HT1080 (cell line): ENCODE measurements at places on chromosomes 11 and 22.

DNA sequence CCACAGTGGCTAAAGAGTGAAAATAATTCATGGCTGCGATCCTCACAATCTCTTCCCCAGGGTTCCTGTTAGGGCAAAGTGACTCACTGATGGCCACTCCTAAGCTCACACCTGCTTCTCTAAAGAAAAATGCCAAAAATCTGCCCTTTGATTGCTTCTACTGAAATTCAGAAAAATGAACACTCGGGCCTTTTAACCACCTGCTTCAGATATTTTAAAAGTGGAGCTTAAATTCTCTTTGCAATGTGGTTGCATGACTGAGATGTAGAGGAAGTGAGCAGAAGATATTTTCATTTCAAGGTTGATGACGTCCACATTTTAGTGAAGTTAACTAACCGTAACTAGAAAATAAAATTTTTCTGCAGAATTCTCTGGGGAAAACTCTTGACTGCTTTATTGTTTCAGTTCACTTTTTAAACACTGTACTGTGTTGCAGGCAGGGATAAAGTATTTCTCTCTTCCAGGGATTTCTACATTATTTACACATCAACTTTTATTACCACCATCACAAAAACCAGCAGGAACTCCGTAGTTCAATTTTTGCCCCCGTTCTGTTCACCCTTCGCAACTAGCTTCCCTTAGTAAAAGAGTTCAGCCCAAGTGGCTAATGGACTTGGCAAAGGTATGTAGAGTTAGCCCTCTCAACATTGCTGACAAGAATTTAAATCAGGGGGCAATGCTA lies 8.5 kb downstream of the RAB30 start:
- DNase-seq, result peak; percentile 29

DNA sequence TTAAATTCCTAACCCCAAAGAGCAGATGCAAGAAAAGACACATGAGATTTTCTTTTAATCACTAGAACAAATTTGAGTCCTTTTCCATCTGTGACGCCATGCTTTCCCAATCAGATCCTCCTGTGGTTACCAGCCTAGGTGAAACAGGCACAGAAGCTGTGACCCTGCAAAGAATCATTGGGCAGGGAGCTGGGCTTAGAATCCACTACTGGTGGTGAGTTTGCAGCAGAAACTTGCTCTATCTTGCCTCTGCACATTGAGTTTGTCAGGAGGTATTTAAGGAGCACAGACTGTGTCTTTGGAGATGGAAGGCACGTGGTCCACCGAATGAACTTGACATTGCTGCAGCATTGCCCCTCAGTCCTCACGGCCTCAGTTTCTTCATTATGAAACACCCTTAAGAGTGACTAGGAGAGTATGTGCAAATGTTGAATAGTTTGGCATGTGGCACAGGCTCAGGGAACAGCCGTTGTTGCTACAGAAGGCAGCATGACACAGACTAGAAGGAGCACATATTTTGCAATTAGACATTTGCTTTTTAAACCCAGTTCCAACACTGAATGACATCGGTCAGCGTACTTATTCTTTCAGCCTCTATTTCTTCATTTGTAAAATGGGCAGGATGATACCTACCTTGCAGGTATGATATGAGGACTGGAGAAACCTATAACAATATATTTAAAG lies 127.6 kb downstream of the DBX1 start:
- DNase-seq, result no peak

DNA sequence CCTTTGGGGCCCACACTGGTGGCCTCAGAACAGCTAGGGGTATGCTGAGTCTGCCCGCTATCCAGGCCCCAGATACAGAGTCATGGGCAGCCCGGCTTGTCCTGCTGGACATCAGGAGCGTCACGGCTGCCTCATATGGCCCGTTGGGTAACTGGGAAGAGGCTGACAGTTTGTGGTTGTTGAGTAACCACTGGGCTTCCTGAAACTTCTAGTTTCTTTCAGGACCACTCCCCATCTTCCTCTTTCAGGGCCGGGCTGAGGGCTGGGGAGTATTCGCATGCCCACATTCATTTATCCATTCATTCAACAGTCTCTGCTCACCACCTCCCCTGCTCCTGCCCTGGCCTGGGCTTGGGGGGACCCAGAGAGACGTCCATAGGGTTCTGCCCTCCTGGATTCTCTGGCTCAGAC lies 13.4 kb upstream of the P2RY2 start:
- no peak for DNase-seq

GRCh38 chr11:115272925-115273324 lies 231.3 kb downstream of the CADM1 start:
- DNase-seq, result no peak

DNA sequence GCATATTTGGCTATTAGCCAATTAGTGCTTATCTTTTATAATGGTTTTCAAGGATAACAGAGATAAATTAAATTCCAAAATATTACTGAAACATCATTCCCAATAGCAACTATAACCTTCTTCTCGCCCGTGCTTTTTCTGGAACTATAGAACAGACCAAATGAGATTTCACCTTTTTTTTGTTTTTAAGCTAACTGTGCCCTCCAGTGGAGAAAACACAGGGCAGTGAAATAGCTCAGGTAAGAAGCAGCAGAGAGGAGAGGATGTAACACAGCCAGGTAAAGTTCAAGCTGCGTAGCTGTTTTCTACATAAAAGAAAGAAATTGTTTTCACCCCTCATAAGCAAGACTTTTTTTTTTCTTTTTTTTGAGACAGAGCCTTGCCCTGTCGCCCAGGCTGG lies 28.2 kb downstream of the HSD17B12 start:
- no peak for DNase-seq

GRCh38 chr11:72586321-72587090 lies 87.7 kb downstream of the PDE2A start:
- DNase-seq, result no peak

- no peak for DNase-seq
Observed at GRCh38 chr11:8794126-8794525, 111.5 kb downstream of the RPL27A start.

GRCh38 chr11:108929241-108929640 lies 264.4 kb downstream of the DDX10 start:
- DNase-seq, result peak; percentile 83

DNA sequence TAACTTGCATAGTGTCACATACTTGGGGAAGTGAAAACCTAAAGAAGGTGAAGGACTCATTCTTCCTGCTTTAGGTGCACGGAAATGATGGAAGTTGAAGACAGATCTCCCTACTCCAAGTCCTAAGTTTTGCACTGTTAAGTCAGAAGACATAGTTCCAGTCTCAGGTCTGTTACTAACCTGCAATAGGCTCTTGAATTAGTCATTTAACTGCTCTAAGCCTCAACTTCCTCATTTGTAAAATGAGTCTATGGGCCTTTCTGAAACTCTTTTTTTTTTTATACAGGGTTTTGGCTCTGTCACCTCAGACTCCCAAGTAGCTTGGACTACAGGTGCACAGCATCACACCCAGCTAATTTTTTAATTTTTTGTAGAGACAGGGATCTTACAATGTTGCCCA lies 30.8 kb upstream of the POU2AF1 start:
- no peak for DNase-seq

DNA sequence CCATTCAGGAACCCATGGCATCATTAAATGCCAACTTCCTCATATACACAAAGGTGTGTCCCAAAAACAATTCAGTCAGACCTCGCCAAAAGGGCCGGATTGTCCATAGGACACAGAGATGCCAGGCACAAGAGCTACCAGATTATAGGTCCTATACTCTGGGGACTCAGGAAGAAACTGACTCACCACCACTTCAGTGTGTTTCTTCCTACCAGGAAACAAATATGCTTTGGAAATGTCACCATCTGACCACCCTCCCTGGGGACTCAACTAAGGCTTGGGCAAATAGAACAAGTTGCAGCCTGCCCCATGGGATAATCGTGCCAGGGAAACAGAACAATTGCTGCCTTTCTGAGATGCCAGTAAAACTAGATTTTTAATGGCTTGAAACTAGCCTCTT lies 11.7 kb downstream of the POU2AF3 start:
- DNase-seq, result no peak

GRCh38 chr11:27020751-27021150 lies 19.9 kb upstream of the BBOX1 start:
- no peak for DNase-seq

DNA sequence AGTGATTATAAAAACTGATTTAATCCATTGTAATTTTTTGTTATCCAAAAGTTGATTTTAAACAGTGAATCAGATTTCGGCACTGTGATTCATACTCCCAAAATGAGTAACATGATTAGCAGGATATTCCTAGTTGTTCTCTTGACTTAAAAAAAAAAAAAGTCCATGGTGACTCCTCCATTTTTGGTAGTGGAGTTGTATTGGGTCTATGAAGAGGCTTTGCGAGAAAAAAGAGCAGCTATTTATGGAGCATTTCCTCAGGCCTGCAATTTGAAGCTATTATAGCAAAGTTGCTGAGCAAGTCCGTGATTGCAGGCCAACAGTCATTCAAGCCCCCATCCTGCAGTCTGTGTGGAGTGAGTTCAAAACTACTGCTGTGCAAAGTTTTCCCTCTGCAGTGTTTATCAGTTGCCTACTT lies 28.8 kb downstream of the YAP1 start:
- DNase-seq, result peak; percentile 91

GRCh38 chr11:2776351-2777061 lies 76.7 kb upstream of the KCNQ1OT1 start:
- no peak for DNase-seq

- DNase-seq, result no peak
Observed at GRCh38 chr11:134702827-134703226, 290.8 kb upstream of the B3GAT1 start.

- peak; percentile 72 for DNase-seq
Observed at GRCh38 chr11:12377106-12377823, at the start of gene PARVA. Gene PARVA, plus strand, starts transcription at chr11:12377571. Its CDS starts 77 bp downstream, at chr11:12377648.

GRCh38 chr11:60570970-60571369 lies 55.8 kb downstream of the MS4A13 start:
- no peak for DNase-seq

- no peak for DNase-seq
Observed at GRCh38 chr22:34639911-34640310, 426.0 kb upstream of the ISX start.

DNA sequence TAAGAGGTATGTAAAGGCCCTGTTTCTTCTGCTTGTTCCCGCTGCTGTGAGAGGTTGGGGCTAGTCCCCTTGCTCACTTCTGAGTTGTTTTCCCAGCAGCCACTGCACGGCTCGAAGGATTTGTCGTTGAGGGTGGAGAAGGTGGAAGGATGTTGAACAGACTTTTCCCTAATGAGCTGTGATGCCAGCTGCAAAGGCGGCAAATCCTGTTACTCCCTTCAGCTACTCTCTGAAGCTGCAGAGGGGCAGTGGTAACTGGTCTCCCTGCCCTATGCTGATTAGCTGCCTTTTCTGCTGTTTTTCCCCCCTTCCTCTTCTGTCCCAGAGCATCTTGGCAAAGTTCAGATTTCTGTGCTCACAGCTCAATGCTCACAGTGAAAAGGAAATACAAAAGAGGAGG lies 90.4 kb upstream of the SLC25A18 start:
- no peak for DNase-seq

DNA sequence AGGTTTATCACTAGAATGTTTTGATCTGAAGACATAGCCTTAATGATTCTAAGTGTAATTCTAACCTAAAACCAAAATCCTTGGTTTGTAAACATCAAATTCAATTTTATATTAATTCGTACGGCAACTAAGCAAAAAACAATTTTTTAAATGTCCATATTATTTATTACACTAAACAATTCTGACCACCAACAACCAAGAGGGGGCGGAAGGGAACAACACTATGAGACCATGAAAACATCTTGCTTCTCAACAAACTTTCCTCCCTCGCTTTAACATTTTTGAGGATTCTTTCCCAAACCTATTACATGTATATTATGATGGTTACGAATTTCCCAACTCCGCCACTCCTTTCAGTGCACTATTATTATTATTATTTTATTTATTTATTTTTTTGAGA lies 6.5 kb upstream of the UCP2 start:
- no peak for DNase-seq

GRCh38 chr11:66277471-66278362 lies at the start of gene CNIH2:
Gene CNIH2, plus strand, starts transcription at chr11:66278175. Its CDS starts 282 bp downstream, at chr11:66278457.
- no peak for DNase-seq

DNA sequence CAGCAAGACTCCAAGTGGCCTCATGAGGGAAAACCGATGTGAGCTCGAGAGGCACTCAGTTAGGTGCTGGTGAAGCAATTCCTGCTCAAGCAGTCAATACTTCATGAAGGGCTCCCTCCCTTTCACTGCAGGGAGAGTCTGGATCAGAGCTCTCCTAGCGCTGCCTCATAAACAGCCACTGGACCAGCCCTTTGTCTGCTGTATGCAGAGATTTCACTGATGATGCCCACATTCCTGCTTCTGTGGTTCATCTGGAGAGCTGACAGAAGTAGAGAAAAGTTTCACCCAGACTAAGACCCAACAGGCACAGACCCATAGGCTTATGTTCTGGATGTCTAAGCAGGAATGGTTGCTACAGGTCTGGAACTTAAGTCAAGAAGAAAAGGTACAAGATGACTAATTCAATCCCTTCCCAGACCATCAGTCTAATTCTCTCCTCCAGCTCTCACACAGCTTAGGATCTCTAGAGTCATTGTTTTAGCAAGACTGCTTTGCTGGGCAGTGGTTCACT lies 4.0 kb downstream of the UCP2 start:
- no peak for DNase-seq

- peak; percentile 42 for DNase-seq
Observed at GRCh38 chr11:43578346-43579170, 102.0 kb upstream of the HSD17B12 start.

- peak; percentile 88 for DNase-seq
Observed at GRCh38 chr11:106482917-106483785, 405.7 kb downstream of the AASDHPPT start.

DNA sequence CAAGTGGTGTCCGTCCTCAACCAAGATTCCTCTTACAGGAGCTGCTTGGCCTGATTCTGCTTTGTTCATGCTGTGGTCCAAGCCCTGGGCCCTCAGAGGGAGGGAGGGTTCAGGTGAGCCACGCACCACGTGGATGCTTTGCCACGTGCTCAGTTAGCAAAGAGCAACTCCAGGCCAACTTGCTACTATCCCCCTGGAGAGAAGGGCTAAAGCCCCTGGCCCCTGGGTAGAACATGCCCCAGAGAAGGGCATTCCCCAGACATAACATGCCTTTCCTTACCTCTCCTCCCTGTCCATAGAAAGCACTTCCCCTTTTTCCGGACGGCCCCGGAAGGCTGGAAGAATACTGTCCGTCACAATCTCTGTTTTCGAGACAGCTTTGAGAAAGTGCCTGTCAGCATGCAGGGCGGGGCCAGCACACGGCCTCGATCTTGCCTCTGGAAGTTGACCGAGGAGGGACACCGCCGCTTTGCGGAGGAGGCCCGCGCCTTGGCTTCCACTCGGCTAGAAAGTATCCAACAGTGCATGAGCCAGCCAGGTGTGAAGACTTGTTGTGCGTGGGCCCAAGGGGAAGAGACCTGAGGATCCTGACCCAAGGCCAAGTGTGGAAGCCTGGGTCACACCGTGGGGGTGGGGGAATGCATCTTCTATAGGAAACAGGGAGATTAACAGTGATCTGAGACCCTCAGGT lies 8.8 kb downstream of the FOXR1 start:
- no peak for DNase-seq

DNA sequence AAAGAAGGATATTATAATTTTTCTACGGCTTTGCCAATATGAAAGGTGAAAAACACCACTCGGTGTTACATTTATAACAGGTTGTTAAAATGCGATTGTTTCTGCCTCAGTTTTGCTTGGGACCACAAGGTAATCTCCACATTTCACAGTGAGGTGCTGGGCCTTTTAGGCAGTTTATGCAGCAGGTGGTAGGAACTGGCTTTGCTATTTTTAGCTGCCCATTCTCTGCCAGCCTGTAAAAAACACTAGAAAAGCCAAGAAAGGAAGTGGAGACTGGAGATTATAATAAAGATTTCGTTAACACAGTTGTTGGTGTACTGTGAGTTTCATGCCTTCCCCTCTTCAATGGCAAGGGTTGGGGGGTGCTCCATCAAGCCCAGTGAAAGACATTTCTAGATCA lies 8.0 kb upstream of the MRPL16 start:
- DNase-seq, result no peak
